ENCODE measurements at places on chromosomes 2 and 18.

- no peak for DNase-seq
Measured at GRCh38 chr2:40256649-40257048, 195.2 kb downstream of the SLC8A1 start.

- no peak for DNase-seq
Measured at GRCh38 chr18:56062931-56063330, 474.9 kb upstream of the TCF4 start.

- no peak for DNase-seq
Measured at GRCh38 chr2:181847198-181847556, 44.4 kb upstream of the ITPRID2 start.

DNA sequence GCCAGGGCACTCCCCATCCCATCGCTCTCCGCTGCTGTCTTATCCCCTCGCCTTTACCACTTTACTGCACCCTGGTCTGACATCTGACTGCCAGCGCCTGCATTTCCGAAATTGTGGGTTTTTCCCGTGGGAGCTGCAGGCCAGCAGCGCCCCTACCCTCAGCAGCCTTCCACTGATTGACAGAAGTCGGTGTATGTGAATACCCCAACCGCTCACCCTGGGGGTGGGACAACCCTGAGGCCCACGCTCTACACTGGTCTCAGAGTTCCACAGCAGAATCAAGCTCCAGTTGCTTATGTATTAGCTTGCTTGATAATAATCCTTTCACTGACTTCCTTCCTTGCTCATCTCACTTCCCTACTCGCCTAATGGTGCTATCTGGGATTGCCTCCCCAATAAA, 62.0 kb downstream of the POLE4 start:
- DNase-seq: no peak

GRCh38 chr2:154207288-154208047, 335.7 kb downstream of the GALNT13 start:
- DNase-seq: no peak

- no peak for DNase-seq
Measured at GRCh38 chr2:153235516-153235915, 243.0 kb downstream of the RPRM start.

GRCh38 chr2:178943745-178944144, 106.2 kb downstream of the CCDC141 start:
- DNase-seq: no peak

DNA sequence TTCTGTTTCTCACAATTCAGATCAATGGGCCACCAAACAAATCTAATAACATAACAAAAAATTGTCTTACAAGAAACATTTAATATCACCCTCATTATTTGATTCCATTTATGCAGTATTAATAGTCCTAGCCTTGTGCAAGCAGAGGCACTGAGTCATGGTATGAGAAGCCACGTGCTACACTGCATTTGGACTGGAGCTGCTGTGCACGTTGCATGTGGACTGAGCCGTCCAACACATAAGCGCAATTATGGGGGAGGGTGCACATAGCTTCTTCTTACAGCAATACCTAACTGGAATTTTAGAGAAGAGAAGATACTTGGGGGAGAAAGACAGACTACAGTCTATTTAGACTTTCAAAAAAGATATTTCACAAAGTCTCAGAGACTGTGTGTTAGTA, 329.6 kb upstream of the ID2 start:
- no peak for DNase-seq

GRCh38 chr2:26284132-26284531, 39.4 kb downstream of the HADHB start:
- DNase-seq: no peak

GRCh38 chr2:61775956-61776570, 77.8 kb downstream of the FAM161A start:
- no peak for DNase-seq

GRCh38 chr2:109331081-109331480, 202.1 kb downstream of the SH3RF3 start:
- DNase-seq: no peak

DNA sequence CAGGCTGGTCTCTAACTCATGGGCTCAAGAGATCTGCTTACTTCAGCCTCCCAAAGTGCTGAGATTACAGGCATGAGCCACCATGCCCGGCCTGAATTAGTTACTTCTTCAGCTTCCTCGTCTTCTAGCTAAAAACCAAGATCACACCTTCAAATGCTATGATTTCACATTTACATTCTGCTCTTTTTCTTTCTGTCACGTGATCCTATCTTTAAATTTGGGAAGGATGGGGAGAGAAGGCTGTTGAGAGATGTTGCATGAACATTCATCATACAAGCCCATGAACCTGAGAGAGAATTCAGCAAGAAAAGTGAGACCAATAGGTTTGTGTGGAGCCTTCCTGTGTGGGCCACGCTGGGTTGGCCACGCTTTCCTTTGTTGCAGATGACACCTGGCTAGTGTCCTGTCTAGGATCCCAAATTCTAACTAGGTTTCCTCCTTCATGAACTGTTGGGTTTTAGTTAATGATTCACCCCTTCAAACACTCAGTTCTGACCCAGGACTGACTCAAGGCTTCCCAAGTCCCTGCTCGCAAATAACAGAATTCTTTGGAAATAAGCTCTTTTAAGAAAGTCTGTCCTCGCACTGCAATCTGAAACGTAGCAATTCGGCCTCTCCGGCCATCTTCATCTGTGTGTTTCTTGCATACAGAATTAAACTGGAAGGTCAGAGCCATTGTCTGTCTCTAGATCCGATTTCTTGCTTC, 57.3 kb upstream of the CREB1 start:
- no peak for DNase-seq

DNA sequence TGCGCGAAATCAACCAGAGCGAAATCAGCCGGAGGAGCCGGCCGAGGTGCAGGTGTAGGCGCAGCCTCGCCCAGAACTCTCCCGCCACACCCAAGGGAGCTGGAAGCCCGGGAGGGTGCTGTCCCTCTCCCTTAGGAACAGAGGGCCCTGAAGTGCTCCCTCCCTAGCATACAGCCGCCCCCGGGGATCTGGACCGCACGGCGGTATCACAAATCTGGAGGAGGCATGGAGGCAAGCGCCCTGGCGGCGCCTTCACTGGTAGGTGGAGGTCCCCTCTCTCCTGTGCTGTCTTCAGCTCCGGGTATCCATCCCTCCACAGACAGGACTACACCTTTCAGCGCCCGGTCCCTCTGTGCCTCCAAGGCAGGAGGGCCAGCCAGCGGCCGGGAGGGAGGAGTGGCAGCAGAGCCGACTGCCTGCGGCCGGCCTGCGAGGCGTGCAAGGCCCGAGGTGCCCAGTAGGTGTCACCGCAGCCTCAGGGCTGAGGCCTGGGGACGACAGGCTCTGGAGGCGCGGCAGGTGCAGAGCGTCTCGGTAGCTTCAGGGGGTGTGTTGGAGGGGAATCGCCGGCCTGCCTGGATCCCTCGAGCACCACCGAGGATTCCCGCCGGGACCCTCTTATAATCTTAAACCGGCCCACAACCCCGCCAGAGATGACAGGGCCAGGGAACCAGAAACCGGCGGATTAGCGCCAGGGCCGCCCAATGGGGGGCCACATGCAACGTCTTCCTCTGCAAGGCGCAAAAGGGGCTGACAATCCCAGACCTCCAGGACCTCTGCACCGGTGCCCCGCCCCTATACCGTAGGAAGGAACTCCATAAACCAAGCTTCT, 2.8 kb downstream of the IHH start:
- peak; percentile 61 for DNase-seq

DNA sequence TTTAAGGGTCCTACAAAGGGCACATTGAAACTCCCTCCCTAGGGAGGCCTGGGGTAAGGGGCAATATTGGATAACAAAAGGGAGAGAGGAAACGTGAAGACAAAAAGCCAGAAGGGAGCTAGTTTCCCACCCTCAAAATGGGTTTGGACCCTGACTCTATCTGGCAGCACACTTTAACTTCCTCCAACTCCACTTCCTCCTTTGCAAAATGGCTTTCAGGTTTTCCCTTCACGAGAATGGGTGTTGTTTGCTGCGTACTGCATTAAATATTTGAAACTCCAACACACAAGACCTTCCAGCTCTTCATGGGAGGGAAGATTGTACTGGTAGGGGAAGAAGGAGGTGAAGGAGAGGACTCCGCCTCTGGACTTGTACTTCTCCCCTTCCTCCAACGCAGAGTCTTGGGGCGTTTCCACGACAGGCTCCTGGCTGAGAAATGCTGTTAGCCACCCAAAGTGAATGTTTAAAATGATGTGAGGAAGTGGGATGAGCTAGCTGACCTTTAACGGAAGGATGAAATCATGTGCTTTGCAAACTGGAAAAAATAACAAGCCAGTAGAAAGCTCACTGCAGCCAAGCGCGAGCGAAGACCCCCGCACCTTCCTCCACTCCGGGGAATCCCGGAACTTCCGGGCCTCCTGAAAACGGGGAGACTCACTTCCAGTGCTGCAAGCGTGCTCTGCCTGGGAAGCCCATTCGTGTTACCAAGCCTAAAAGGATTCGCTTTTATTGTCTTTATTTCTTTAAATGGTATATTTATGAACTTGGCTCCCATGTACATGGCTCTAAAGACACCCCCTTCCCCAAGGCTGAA, 85.6 kb downstream of the VIT start:
- no peak for DNase-seq

DNA sequence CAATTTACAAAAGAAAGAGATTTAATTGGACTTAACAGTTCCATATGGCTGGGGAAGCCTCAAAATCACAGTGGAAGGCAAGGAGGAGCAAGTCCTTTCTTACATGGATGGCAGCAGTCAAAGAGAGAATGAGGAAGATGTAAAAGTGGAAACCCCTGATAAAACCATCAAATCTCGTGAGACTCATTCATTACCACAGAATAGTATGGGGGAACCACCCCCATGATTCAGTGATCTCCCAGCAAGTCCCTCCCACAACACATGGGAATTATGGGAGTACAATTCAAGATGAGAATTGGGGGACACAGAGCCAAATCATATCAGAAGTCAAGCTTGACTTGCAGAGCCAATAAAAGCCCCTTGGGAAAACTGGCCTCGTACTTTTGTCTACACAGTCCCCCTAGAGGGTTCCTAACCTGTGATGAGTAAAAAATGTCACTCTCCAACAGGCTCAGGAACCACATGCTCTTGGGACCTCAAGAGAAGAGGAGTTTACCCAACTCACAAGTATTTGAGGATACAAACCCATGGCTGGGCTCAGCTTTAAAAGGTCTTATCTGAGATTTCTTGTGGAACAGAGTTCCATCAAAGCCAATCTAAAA, 11.2 kb upstream of the INPP4A start:
- DNase-seq: no peak

- no peak for DNase-seq
Measured at GRCh38 chr2:152336119-152336853, 1.3 kb downstream of the FMNL2 start.

GRCh38 chr2:65397122-65397521, 35.3 kb downstream of the SPRED2 start:
- DNase-seq: no peak

DNA sequence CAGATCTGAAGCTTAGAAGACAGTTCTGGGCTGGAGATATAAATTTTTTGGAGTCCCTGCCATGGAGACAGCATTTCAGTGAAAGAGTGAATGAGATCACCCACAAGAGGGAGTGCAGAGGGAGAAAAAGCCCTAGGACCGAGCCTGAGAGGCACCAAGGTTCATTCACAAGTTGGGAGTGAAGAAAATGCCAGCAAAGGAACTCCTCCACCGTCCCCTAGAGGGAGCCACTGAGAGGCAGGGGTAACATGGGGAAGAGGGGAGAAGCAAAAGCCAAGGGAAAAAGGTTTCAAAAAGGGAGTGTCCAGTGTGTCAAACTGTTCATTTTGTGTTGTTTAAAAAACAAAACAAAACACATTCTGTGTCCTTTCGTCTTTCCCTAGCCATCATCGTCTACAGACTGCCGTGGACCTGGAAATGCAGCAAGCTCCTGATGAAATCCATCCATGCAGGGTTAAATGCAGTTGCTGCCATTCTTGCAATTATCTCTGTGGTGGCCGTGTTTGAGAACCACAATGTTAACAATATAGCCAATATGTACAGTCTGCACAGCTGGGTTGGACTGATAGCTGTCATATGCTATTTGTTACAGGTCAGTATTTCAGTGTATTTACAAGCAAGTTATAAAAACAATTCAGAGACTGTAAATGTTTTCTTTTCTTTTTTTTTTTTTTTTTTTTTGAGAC, 19.1 kb downstream of the CYBRD1 start:
- DNase-seq: no peak

DNA sequence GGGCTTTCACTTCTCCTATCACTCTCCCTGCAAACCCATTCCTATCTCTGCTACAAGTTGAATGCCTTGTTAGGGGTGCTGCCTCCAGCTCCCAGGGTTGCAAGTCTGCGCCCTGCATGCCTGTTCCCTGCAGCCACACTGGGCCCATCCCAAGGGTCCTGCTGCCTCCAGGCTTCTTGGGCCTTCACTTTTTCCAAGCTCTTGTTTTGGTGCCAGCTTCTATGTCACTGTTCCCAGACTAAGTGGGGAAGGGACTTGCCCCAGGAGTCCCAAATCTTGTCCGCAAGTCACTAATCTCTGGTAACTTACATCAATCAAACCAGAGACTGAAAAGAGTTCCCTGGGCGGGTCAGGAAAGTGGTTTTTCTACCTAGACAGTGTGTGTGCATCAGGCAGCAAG, 65.4 kb downstream of the ZCCHC2 start:
- no peak for DNase-seq

DNA sequence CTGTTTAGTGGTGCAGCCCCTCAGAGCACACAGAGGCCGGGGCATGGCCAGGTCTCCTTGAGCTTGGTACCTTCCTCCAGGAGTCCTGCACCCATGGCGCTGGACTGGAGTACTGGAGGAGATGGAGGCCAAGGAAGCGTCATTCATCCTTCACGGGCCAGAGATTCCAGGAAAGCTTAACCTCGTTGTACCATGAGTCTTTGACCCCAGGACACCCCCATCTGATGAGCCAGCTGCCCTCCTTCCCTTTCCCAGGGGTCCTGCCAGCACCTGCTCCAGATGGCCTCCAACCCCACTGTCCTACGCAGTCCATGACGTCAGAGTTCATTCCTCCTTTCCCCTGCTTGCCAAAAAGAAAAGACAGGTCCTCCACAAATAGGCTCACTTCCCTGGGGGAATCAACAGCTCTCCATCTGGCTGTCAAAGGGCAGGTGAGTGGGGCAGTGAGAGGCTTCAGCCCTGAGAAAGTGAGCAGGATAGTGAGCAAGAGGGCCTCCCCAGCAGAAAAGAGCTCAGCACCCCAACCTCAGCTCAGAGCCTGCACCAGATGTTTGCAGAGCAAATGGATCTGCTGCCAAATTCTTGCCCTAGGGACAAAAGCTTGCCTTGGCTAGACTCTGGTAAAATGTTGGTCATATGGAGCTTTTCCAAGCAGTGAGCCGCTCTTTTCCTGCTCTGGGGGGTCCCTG, 4.5 kb upstream of the NPPC start:
- no peak for DNase-seq

DNA sequence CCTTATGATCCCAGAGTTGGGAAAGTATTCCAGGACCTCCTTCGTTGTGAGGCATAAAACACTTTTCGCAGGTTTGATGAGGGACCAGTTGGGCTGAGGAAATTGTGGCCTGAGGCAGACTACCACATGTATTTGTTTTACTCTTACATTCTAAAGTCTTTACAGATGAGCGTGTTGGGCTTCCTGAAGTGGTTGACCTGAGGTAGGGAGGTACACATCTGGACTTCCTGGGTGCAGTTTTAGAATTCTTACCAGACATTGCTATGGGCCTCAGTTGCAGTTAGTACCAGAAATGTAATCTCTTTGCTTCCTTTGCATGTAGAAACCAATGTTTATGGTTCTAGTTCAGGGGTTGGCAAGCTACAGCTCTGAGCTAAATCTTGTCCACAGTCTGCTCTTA, 48.7 kb downstream of the COA5 start:
- no peak for DNase-seq

- DNase-seq: no peak
Measured at GRCh38 chr18:56388571-56388970, 249.8 kb downstream of the TXNL1 start.
